ENCODE measurements at places on chromosomes 2 and 18.

DNA sequence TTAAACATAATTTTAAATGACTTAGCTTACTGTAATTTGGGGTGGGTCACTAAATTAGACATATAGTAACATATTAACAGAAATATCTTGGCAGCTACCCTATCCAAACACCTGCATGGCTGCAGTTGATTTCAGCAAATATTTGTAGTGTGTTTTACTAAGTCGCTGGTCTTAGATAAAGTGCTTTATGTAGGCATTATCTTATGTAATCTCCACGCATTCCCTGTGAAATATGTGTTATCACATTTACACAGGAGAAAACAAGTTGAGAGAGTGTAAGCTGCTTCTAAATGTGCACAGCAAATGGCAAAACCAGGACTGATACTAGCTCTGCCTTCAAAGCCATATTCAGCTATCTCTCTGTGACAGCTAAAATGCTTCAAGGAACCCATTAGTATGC lies 72.0 kb downstream of the NYAP2 start:
- H3K27me3 ChIP-seq, result peaks cover 2% of the 10 kb centered on the region
- no peaks in the 10 kb centered on the region for H3K4me1 ChIP-seq
- DNase-seq, result no peak
- H3K4me3 ChIP-seq, result no peak overlapping the region
- no peak overlapping the region for H3K27ac ChIP-seq

- no peaks in the 10 kb centered on the region for H3K4me1 ChIP-seq
- no peak overlapping the region for H3K27ac ChIP-seq
- no peaks in the 10 kb centered on the region for H3K36me3 ChIP-seq
- DNase-seq, result no peak
- H3K4me3 ChIP-seq, result no peak overlapping the region
- no peaks in the 10 kb centered on the region for H3K27me3 ChIP-seq
Measured at GRCh38 chr2:21657445-21657844, 533.7 kb downstream of the TDRD15 start.

- no peak overlapping the region for H3K4me3 ChIP-seq
- no peaks in the 10 kb centered on the region for H3K36me3 ChIP-seq
- DNase-seq, result no peak
- peaks cover 4% of the 10 kb centered on the region for H3K27me3 ChIP-seq
- H3K27ac ChIP-seq, result no peak overlapping the region
- no peaks in the 10 kb centered on the region for H3K4me1 ChIP-seq
Measured at GRCh38 chr2:20186078-20186854, 38.7 kb downstream of the SDC1 start.

DNA sequence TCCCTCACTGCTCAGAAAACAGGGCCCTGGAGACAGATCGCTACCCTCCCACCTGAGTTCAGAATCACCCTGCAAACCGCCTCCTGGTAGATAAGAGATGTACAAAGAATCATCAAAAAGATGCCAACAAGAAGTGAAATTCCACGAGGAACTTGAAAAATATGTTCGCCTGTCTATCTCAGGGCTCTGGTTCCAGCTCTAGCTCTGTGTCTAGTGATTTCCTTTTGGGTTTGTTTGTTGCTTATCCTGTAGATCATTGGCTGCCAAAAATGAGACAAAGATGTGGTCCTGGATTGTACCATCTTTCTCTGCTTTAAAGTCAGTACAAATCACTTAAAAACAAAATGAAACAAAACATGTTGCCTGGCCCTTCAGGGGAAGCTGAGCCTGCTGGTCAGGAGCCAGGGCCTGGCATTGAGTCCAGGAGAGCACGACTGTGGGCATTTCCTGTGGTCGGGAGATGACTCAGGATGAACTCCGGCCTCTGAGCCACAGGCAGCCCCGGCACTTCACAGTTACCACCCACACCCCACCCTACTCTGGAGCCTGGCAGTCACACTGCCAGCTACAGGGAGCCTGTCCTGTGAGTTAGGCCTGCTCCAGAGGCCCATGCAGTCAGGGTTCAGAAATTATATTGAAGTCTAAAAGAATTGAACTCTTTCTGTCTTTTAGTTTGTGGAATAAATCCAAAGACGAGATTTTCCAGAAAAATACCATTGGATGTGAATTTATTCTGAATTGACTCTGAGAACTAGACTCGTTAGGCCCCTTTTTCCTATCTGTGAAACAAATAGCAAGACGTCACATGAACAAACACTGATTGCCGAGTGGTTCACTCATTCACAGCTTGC lies 8.0 kb upstream of the ITGB6 start:
- H3K36me3 ChIP-seq, result no peaks in the 10 kb centered on the region
- no peak for DNase-seq
- H3K27me3 ChIP-seq, result peaks cover 7% of the 10 kb centered on the region
- peaks cover 23% of the 10 kb centered on the region for H3K4me1 ChIP-seq
- no peak overlapping the region for H3K27ac ChIP-seq
- no peak overlapping the region for H3K4me3 ChIP-seq

GRCh38 chr2:19541884-19542283 lies 183.5 kb upstream of the OSR1 start:
- H3K4me3 ChIP-seq, result no peak overlapping the region
- no peak for DNase-seq
- H3K27me3 ChIP-seq, result no peaks in the 10 kb centered on the region
- no peaks in the 10 kb centered on the region for H3K4me1 ChIP-seq

DNA sequence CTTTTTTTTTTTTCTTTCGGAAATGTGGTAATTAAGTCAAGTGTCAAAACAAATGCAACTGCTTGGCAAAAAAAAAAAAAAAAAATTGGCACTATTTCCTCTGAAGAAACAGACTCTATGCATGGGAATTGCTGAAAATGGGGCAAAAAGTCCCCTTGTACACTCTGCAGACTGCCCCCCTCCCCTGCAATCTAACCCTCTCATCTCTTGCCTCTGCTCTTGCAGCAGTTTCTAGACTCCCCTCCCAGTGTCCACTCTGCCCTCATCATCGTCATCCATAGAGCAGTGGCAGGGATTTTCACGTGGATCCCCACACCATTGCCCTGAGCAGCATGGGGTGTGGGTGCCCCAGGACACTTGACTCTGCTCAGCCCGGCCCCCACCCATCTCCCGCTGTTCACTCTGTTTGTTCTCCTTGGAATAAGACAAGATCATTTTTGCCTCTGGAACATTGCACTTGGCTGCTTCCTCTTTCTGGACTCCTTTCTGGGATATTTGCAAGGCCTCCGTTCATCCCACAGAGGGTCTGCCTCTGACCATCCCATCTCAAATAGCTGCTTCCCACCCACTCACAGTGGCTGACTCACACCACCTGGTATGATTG lies 213.9 kb downstream of the ACKR3 start:
- H3K27me3 ChIP-seq, result peaks cover 19% of the 10 kb centered on the region
- H3K4me3 ChIP-seq, result no peak overlapping the region
- H3K27ac ChIP-seq, result no peak overlapping the region
- H3K4me1 ChIP-seq, result no peaks in the 10 kb centered on the region
- H3K36me3 ChIP-seq, result no peaks in the 10 kb centered on the region

- no peak overlapping the region for H3K4me3 ChIP-seq
- H3K4me1 ChIP-seq, result peaks cover 37% of the 10 kb centered on the region
- no peaks in the 10 kb centered on the region for H3K36me3 ChIP-seq
- H3K27ac ChIP-seq, result no peak overlapping the region
- DNase-seq, result no peak
- peaks cover under 1% of the 10 kb centered on the region for H3K27me3 ChIP-seq
Measured at GRCh38 chr18:46166261-46166970, 62.2 kb downstream of the HAUS1 start.

DNA sequence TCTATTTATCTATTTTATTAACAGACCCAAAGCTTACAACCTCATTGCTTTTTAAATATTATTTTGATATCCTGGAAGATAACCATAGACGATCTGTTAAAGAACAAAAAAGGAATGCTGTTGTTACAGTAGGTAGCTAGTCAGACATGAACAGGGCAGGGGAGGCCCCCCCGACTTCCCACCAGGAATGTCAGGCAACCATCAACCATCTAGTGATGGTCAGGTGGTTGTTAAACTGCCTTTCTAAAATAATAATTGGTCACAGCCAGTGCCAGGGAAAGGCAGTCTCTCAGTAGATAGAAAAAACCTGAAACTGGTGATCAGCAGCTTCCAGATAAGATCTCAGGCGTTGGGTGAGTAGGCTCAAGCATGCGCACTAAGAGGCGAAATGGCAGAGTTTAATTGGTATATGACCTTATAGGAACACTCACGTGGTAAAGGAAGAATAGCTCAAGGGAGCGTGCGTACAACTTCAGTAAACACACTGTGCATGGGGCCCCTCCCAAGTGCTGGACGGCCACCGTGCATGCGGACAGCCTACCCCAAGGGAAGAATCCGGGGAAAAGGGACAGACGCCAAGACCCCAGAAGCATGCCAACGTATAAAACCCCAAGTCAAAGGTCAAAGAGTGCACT lies 32.5 kb upstream of the CCL20 start:
- H3K4me1 ChIP-seq, result peaks cover 18% of the 10 kb centered on the region
- no peak overlapping the region for H3K4me3 ChIP-seq
- H3K27ac ChIP-seq, result no peak overlapping the region
- DNase-seq, result no peak
- H3K36me3 ChIP-seq, result no peaks in the 10 kb centered on the region
- H3K27me3 ChIP-seq, result peaks cover 2% of the 10 kb centered on the region

DNA sequence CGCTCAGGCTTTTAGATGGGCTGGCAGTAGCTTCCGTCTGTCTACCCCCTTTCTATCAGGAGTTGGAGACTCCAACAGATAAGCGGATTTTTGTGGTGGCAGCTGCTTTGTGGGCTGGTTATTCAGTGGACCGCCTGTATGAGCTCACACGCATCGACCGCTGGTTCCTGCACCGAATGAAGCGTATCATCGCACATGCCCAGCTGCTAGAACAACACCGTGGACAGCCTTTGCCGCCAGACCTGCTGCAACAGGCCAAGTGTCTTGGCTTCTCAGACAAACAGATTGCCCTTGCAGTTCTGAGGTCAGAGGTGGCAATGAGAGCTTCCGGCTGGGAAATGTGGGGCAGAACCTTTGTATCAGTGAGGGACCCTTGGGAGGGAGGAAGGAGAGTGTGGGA lies 14.8 kb downstream of the CAD start:
- no peaks in the 10 kb centered on the region for H3K27me3 ChIP-seq
- H3K4me1 ChIP-seq, result no peaks in the 10 kb centered on the region
- no peak for DNase-seq
- no peak overlapping the region for H3K4me3 ChIP-seq
- no peak overlapping the region for H3K27ac ChIP-seq

GRCh38 chr2:108632332-108633160 lies 86.7 kb upstream of the RANBP2 start:
- H3K27ac ChIP-seq, result no peak overlapping the region
- H3K4me3 ChIP-seq, result no peak overlapping the region
- H3K4me1 ChIP-seq, result peaks cover 88% of the 10 kb centered on the region
- no peak for DNase-seq

GRCh38 chr2:166343467-166343866 lies 32.3 kb downstream of the SCN9A start:
- H3K4me1 ChIP-seq, result no peaks in the 10 kb centered on the region
- no peak overlapping the region for H3K27ac ChIP-seq
- no peaks in the 10 kb centered on the region for H3K27me3 ChIP-seq
- H3K4me3 ChIP-seq, result no peak overlapping the region

DNA sequence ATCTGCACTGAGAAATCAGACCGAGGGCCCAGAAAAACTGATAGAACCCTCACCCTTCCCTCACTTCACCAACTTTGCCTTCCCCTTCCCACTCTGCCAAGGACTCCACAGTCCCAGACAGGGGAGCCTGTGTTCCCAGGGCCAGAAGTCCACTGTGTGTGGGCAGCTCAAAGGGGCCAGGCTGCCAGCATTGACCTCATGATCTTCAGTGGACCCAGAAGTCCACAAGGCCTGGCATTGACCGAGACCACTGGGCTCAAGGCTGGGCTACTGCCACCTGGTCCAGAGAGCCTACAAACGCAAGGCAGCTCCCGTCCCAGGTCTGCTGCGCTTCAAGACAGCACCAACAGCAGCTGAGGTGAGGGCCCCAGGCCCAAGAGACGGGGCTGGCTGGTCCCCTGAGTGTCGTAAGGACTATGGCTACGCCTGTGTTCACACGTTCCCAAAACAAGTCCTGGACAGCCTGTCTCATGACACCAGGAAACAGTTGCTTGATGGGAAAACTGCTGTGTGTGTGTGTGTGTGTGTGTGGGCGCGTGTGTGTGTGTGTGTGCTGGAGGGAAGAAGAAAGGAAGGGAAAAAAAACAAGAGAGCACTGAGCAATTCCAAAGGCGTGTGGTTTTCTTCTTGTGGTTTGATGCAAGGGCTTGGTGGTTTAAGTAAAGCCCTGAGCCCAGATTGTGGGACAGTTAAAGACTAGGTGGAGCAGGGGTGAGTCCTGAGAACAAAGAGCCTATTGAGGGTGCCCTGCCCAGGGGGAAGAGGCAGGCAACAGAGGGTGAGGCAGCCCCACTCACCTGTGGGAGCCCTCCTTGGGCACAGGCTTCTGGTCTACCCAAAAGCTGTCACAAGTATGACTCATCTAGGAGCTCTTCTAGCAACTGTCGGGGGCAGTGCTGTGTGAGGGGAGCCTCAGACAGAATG lies 46.6 kb upstream of the ZBTB7C start:
- H3K27ac ChIP-seq, result no peak overlapping the region
- no peak overlapping the region for H3K4me3 ChIP-seq
- H3K4me1 ChIP-seq, result peaks cover 24% of the 10 kb centered on the region
- peaks cover 49% of the 10 kb centered on the region for H3K27me3 ChIP-seq

GRCh38 chr18:6018671-6019070 lies 123.3 kb upstream of the TMEM200C start:
- no peaks in the 10 kb centered on the region for H3K27me3 ChIP-seq
- no peak overlapping the region for H3K4me3 ChIP-seq
- no peaks in the 10 kb centered on the region for H3K4me1 ChIP-seq
- H3K36me3 ChIP-seq, result no peaks in the 10 kb centered on the region
